ENCODE measurements at places on chromosomes 13 and 19.

GRCh38 chr19:9566729-9567128, 17.6 kb downstream of the ZNF121 start:
- DNase-seq, result no peak

DNA sequence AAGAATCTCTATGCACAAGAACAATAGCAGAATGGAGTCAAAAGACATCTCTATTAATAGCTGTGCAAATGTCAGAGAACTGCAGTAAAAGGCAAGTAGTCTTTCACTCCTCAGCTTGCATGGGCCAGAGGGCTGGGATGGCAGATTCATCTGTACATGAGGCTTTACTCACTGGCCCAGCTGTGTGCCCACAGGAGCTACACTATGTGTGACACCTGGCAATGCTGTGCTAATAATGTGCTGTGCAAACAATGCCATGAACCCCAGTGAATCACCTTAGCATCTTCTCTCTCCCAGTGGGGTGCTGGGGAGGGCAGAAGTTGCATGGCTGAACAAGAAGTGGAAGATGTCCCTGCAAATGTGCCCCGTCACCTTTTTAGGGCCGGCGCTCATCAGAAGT, 73.1 kb downstream of the KL start:
- DNase-seq, result no peak

- DNase-seq, result no peak
These were observed 434.7 kb downstream of the FOXO1 start for GRCh38 chr13:40231751-40232150.

DNA sequence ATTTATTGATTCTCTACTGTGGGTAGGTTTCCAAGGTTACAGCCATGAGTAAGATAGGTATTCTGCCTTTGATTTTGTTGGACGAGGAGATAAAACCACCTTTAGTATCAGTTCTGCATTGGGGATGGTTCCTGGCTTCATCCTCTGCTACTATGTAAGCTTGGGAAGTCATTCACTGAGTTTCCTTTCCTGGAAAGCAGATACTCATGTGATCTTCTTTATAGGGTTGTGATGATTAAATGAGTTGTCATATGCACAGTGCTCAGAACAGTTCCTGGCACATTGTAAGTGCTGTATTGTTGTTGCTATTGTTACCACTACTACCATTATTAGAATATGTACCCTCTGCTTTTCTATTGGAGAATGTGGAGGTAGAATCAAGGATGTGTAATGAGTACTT, 13.1 kb upstream of the WTIP start:
- DNase-seq, result no peak

GRCh38 chr13:93621051-93621450, 394.4 kb downstream of the GPC6 start:
- no peak for DNase-seq

GRCh38 chr13:64248371-64249065, 2832.9 kb upstream of the PCDH20 start:
- DNase-seq, result no peak

DNA sequence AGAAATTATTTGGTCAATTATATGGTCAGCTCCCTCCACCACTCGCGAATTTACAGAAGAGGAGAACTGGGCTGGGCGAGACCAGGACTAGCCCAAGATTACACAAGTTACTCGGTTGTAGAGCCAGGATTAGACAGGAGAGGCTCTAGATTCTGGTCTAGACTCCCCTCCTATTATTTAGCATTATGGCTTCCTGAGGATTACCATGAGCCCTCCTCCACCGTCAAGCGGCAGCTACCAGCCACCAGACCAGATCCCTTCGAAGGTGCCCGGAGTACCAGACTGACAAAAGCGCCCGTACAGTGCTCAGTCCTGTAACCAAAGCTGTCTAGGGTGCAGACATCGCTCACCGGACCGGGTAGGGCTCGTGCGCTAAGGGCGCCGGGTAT, 497 bp upstream of the MLNR start:
- DNase-seq, result no peak

DNA sequence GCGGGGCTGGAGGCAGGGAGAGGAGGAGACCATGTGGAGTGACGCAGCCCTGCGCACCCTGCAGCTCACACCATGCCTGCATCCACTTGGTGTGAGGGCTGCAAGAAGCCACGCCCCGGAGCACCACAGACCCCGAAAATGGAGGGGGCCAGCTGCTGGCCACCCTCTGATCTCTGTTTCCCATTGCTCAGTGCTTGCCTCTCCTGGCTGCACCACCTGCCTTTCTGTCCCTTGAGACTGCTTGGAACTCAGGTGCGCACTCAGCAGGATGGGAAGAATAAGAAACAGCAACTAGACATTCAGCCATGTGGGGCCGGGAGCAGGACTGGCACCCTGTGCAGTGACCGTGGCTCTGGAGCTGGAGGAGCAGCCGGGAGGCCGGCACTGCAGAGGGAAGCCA, 64.0 kb downstream of the ANKRD10 start:
- DNase-seq, result no peak

GRCh38 chr13:109206616-109207015, 577.2 kb downstream of the MYO16 start:
- no peak for DNase-seq

DNA sequence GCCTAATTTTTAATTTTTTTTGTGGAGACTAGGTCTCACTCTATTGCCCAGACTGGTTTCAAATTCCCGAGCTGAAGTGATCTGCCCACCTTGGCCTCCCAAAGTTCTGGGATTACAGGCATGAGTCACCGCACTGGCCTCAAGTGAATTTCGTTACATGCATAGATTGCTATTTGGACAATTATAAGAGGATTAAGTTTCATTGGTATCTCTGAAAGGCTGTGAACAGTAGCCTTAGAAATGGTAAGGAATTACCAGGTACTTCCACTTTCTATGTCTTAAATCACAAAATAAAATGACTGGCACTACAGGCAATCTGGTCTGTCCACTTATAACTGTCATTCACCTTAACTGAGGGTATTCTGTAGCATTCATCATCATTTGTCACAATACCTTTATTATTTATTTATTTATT, 2.9 kb upstream of the CCDC9 start:
- DNase-seq, result no peak

GRCh38 chr19:15332311-15332996, at the start of gene BRD4:
Gene BRD4, minus strand, starts transcription at chr19:15332539. Its CDS starts 59,440 bp downstream, at chr19:15273099.
- DNase-seq, result peak; percentile 78

DNA sequence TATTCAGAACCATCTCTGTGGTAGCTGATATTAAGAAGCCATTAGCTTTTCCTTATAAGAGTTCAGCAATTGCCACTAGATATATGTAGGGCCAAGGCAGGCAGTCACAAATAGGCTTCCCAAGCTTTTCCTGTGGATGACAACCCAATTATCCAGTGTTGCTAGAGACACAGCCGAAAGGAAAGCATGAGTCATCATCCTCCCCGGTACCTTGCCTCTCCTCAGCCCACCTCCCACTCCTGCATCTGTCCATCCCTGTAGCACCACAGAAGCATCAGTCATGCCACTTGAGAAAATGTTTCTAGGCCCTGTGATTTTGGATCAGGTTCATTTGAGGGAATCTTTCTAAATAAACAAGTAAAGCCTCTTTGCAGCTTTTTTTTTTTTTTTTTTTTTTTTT, 204.3 kb downstream of the DNAJC15 start:
- no peak for DNase-seq

GRCh38 chr19:14432791-14433553, at the start of gene PKN1:
Gene PKN1, plus strand, starts transcription at chr19:14433306. Its CDS starts 216 bp downstream, at chr19:14433522.
- no peak for DNase-seq

- DNase-seq, result no peak
These were observed 9.4 kb downstream of the POLD1 start for GRCh38 chr19:50393589-50393988.

DNA sequence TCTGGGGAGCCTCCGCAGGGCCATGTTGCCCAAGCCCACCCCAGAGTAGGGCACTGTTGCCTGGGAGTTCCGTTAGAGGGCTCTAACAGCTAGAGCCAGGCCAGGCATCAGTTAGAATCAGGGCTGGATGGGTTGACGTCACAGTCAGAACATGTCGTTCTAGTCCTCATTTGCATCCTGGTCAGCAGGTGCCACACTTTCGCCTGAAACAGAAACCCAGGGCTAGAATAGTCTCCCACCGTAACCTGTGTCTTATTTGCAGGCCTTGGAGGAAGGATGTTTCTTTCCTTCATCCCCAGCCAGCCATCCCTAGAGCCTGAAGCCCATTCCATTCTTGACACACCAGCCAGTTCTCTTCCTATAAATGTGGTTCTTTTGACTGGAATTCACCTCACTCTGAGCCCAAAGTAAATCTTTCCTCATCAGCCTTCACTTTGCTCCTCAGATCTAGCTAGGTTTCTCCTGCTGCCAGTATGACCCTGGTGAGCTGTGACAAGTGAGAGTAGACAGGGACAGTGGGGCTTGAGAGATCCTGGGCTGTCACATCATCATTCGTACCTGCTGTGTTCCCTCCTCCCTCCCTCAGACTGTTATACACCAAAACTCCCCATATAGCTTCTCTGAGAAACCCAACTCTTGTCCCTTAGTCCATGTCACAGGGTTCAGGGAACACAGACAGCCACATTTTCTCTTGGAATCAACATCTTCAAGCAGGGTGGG, 12.2 kb upstream of the CCDC97 start:
- no peak for DNase-seq

- peak; percentile 60 for DNase-seq
These were observed 19.2 kb downstream of the RCN3 start for GRCh38 chr19:49546825-49547565.

- DNase-seq, result no peak
These were observed 7.3 kb upstream of the HS6ST3 start for GRCh38 chr13:96082640-96083039.

DNA sequence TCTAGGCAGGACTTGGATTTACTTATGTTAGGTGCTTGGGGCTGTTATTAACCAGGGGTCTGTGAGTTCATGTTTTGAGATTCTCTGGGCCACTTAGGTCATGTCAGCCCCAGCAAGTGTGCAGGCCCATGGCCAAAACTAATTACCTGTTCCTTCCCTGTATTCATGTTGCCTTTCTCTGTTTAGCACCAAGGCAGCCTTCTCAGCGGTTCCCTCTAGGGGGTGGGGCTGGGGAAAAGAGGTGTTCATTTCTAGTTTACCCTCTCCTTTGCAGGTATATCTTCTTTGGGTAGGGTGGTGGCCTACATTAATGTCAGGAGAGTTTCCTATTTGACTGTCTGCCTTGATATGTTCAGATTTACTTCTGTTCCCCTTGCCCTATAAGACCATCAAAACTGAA, 61.7 kb downstream of the PDS5B start:
- DNase-seq, result no peak

GRCh38 chr19:46482631-46483030, 11.3 kb upstream of the PNMA8A start:
- DNase-seq, result no peak

DNA sequence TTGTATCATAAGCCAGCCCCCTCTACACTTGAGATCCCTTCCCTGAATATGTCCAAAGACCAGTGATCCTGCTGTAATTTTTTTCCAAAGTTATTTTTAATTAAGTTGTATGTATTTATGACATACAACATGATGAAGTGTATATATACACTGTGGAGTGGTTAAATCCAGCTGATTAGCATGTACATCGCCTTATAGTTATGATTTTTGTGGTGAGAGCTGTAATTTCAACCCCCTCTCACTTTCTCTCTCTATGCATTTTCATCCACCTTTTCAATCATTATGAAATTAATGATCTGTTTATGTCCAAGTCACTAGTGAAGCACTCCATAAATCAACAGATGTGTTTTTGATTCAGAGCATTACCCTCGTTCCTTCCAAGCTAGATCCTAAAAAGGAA, 85.3 kb downstream of the KCTD12 start:
- DNase-seq, result no peak

DNA sequence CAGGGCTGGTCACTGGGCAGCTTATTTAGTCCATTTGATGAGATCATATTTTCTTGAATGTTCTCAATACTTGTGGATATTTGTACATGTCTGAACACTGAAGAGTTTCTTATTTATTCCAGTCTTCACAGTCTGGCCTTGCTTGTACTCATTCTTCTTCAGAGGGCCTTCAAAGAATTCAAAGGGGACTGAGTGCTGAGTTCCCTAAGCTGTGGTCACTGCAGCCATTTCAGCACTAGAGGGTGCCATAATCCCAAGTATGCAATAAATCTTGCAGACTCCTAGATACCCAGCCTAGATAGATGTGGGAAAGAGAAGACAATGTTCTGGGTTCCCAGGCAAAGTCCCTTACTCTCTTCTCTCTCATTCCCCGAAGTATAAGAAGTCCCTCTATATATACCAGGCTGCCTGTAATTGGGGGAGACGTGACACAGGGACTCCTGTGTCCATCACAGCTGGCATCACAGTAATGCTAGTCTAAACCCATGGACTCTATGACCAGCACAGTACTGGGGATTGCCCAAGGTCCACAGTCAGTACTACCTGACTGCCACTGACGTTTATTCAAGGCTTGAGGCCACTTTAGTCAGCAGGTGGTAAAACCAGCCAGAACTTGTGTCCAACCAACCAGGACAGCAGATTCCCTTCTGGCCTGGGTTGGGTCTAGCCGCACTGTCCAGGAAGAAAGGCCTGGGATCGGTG, 8.9 kb upstream of the VN1R1 start:
- no peak for DNase-seq

- no peak for DNase-seq
These were observed 107.0 kb downstream of the KL start for GRCh38 chr13:33123066-33123859.

GRCh38 chr19:6570764-6571163, 20.2 kb downstream of the CD70 start:
- DNase-seq, result no peak

DNA sequence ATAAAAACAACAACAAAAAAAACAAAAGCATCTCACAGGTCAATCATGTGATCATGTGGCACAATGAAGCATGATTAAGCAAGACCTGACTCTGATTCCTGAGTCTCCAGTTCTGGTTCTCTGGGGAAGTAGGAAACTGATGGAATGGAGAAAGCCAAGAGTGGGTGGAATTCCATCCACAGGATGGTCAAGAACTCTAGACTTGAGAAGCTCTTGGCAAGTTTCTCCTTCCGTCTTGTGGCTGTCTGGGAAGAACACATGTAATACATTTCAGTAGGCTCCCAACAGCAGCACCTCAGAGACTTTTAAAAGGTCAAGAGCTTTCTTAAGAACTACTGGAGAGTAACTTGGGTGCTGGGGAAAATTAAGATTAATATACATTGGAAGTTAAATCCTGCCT, 78.6 kb upstream of the TSHZ3 start:
- DNase-seq, result no peak

- no peak for DNase-seq
These were observed 83.8 kb upstream of the TM9SF2 start for GRCh38 chr13:99417201-99418102.

DNA sequence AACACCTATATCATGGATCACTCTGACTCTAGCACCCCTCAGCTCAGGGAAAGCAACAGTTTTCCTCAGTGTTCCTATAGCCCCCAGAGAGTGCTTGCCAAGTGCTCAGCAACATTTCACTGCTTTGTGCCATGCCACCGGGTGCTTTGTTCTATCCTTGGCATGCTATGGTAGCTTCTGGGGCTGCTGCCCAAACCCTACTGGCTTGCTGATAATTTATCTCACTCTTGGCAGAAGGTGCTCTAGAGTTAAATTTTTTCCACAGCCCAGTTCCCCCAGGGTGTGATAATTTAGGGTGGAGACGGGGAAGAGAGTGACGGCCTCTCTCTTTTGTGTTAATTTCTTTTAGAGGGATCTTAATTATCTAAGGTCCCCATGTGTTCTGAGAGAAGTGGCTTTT, 12.6 kb upstream of the CSNK1A1L start:
- DNase-seq, result no peak
